ENCODE measurements at places on chromosomes 13 and 19.

GRCh38 chr13:29318741-29319140 is 276.7 kb downstream of the SLC7A1 start:
- DNase-seq: no peak

DNA sequence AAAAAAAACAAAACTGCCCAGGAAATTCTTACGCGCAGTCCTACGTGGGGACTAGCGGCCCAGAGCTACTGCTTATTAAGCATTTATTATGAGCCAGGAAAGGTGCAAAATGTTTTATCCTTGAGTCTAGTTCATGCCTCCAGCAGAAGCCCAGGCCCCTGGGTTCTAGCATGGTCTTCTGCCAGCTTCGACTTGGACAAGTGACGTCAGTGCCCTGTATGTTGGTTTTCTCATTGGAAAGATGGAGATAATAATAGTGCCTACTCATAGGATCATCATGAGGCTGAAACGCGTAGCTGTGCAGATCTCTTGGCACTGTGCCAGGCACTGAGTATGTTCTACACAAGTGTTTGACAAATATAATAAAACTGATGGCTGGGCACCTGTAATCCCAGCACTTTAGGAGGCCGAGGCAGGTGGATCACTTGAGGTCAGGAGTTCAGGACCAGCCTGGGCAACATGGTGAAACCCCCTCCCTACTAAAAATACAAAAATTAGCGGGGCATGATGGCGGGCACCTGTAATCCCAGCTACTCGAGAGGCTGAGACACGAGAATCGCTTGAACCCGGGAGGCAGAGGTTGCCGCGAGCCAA is 12.4 kb upstream of the SULT2B1 start:
- DNase-seq: no peak

GRCh38 chr19:56119582-56119978 is 1.5 kb downstream of the ZNF787 start:
- DNase-seq: no peak

GRCh38 chr13:32013181-32013580 is 18.4 kb upstream of the FRY start:
- no peak for DNase-seq

DNA sequence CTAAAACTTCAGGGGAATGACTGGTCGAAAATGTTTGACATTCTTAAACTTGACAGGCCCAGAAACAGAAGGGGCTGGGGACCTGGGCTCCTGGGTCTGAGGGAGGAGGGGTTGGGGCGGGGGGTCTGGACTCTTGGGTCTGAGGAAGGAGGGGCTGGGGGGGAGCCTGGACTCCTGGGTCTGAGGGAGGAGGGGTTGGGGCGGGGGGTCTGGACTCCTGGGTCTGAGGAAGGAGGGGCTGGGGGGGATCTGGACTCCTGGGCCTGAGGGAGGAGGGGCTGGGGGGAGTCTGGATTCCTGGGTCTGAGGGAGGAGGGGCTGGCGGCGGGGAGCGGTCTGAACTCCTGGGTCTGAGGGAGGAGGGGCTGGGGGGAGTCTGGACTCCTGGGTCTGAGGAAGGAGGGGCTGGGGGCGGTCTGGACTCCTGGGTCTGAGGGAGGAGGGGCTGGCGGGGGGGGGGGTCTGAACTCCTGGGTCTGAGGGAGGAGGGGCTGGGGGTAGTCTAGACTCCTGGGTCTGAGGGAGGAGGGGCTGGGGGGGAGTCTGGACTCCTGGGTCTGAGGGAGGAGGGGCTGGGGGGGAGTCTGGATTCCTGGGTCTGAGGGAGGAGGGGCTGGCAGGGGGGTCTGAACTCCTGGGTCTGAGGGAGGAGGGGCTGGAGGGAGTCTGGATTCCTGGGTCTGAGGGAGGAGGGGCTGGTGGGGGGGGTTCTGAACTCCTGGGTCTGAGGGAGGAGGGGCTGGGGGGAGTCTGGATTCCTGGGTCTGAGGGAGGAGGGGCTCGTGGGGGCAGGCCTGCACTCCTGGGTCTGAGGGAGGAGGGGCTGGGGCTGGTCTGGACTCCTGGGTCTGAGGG is 5.5 kb upstream of the KLK6 start:
- DNase-seq: no peak

- no peak for DNase-seq
Observed at GRCh38 chr13:23372264-23372906, 61.1 kb downstream of the SACS start.

GRCh38 chr19:8366961-8367326 is 3.0 kb downstream of the ANGPTL4 start:
- no peak for DNase-seq

DNA sequence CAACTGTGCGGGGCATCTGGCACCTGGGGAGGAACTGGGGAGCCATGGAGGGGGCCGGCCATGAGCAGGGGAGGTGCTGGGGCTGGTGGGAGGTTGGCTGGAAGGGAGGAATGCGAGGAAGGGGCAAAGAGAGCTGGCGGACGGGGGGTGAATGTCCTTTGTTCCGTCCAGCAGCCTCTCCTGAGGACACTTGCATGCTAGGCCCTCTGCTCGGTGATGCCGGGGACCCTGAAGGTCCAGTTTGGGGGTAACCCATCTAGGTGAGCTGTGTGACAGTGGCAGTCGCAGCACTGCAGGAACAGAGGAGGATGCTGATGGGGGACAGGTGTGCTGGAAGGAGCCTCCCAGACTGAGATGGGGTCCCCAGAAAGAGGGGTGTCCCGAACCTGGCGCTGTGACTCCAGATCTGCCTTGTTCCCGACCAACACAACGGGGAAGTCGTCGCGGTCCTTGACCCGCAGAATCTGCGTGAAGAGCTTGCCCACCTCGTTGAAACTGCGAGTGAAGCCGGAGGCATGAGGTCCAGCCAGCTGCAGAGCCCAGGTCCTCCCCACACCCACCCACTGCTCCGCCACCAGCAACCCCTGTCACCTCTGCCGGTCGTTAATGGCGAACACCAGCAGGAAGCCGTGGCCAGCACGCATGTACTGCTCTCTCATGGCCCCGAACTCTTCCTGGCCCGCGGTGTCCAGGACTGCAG is 3.6 kb downstream of the RRAS start:
- no peak for DNase-seq

DNA sequence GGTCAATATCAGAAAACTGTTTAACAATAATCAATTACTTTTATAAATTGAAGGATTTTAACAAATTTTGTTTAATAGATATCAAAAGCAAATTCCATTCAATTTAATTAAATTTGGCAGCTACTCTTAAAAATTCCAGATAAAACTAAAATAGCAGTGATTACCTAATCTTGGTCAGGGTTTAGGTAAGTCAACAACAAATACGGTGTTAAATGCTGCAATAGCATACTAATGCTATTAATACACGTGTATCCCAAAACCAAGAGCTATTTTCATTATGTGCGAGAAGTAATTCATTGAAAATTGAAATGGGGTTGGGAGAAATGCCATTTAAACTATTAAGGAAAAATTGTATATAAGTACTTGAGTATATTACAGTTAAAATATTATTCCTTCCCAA is 105.6 kb downstream of the DHRS12 start:
- no peak for DNase-seq

All from stimulated activated CD8-positive, alpha-beta memory T cell treated with anti-CD3 and anti-CD28 coated beads, Interleukin-12 subunit alpha, Interleukin-12 subunit beta, amount 100 ng/mL, for 1 hour (primary cell).